Right ventricle myocardium superior (tissue), 1 donor: ENCODE measurements at places on chromosomes 7 and 10. TPM values are rescaled to one million over a fixed set of nuclear protein-coding genes. Genes with fewer than 3 reads are reported as not detected.

DNA sequence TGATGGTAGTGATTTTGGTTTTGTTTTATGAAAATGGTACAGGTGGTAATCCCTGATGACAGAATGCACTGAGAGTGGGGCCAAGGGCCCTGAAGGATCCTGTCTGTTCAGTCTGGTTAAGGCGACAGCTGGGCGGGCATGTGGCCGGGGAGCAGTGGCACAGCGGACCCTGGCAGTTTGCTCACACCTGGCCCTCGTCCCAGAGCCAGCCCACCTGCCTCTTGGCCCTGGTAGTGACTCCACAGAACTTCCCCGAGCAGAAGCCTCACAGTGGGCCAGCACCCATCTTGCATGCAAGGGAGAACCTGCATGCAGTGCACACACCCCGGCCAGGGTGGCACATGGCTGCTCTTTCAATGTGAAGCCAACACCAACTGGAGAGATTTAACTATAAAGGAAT, 82.8 kb downstream of the ALOX5 start:
- DNase-seq = no peak

DNA sequence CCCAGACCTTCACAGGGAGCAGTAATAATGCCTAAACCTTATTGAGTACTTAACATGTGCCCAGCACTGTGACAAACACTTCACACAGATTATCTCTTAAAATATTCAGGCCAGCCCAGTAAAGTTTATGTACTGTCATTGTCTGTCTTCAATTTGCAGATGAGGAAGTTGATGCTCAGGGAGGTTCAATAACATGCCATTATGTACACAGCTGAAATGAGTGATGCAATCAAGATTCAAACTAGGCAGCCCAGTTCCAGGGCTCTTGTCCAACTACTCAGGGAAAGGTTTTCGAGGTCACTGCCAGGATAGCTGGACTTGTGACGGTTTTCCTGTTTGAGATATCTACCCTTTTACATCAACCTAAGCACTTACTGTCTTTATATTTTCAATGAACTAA, 56.1 kb downstream of the AUTS2 start:
- DNase-seq = no peak

ADARB2 gene
- total RNA-seq = not detected

GRCh38 chr10:63391812-63392211, 74.0 kb downstream of the JMJD1C start:
- no peak for DNase-seq

GRCh38 chr7:77426052-77426404, 9.9 kb upstream of the GSAP start:
- no peak for DNase-seq

- DNase-seq = no peak
Measured at GRCh38 chr10:77619964-77620703, 17.5 kb downstream of the KCNMA1 start.

DNA sequence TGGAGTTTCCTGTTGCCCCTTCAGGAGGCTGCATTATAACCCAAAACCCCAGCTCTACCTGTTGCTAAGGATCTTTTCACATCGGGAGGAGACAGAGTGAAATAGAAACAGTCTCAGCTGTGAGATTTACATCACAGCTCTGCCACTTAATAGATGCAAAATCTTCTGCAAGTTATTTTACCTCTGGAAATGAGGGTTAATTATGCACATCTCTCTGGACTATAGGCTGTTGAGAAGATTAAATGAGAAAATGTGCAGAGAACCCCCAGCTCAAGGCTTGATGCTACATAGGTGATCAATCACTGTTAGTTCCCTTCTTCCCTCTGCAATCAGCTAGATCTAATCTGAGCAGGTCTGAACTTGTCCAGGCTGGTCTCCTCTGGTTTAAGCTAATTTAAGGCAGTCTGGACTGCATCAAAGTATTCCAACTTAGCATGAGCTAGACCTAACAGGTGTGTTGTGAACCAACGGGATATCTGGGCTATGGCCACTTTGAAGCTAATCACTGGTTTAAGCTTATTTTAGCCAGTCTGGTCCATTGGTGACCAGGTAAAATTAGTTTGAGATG, 8.9 kb upstream of the LRRC18 start:
- no peak for DNase-seq

GPR22 gene
- total RNA-seq = 36.4 TPM

DNA sequence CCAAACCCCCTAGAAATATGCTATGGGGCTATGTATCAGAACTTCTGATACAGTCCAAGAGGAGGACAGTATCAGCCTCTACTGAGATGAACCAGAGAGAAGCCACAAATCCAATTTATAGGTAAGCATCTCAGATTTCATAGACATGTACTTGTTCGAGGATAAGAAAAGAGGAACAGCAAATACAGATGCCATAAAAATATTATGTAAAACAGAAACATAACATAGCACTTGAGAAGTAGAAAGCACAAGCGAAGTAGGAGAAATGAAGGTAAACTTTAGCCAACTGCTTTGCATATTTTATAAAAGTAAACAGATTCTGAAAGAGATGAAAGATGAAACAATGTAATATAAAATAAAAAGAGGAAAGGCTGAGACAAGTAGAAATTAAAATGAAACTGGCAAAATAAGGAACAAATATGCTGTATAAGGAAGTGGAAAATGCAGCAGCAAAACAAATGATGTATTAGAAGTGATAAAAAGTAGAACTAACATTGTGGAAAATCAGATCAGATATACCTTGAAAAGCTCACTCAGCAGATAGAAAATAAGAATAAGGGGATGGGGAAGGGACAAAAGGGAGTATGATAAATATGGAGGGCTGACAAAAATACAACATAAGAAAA, 135.1 kb downstream of the SKAP2 start:
- DNase-seq = no peak

GRCh38 chr10:118966076-118966849, 63.3 kb upstream of the NANOS1 start:
- peak; percentile 54 for DNase-seq

GRCh38 chr7:94003446-94004023, 620 bp downstream of the BET1 start:
- no peak for DNase-seq

- DNase-seq = no peak
Measured at GRCh38 chr10:127168261-127168660, 28.1 kb downstream of the INSYN2A start.

GRCh38 chr10:100267239-100268104, at the start of gene CWF19L1:
Gene CWF19L1, minus strand, starts transcription at chr10:100267638. Its CDS starts 45 bp downstream, at chr10:100267593.
- peak; percentile 92 for DNase-seq

- no peak for DNase-seq
Measured at GRCh38 chr7:76259124-76260093, 43.1 kb upstream of the HSPB1 start.

DNA sequence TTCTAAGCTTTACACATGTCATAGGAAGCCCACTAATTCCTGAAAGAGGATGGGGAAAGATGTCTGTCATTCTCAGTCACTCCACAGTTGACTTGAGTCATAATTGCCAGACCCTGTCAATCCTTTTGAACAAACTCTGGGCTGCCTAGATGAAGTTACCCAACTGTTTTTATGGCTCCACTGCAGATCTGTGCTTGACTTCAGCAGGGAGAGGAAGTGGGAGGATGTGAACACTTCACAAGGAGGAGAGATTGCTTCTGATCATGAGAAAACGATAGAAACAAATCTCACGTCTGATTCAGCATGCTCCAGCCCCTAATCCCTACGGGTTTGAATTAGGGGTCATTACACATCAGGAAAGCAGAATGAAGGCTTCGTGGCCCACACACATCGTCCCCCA, 596.6 kb upstream of the CELF2 start:
- DNase-seq = no peak

CCM2 gene
- 30.3 TPM for total RNA-seq

DNA sequence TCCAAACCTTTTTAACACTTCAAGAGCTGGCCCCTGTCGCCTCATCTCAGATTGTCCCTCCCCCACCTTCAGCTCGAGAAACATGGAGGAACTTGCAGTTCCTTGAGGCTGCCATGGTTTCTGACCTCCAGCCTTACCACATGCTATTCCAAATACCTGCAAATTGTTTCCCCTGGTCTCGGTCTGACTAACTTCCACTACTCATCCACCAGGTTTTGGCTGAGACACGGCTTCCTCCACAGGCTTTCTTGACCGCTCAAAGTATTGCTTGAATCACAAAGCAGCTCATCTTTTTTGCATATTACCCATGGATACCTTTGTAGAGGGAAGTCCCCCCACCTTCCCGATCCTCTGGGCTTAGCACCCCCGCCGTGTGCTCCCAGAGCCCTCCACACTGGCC, 5.2 kb upstream of the SAMD8 start:
- no peak for DNase-seq

CTAGE8 gene
- 0.32 TPM for total RNA-seq

DNA sequence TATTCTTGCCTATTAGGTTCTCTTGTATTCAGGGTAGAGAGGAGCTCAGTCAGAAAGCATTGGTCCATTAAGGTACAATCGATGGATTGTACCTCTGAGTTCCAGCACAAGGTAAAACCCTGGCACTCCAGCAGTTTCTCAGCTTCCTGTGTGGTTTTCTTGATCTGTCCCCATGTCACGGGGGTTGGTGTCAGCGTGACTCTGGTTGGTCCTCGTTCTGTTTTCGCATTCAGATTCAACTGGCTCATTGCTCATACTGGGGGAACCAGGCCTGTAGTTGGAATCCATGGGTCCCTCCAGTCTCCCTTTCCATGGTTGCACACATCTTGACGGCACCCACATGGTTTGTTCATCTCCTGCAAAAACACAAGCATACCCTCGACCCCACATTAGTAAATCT, 32.7 kb upstream of the RASGEF1A start:
- DNase-seq = no peak

GRCh38 chr7:131066635-131067034, 261.0 kb upstream of the MKLN1 start:
- no peak for DNase-seq

GRCh38 chr10:68665841-68666240, 55.2 kb upstream of the CCAR1 start:
- DNase-seq = no peak

DYDC2 gene
- not detected for total RNA-seq

DNA sequence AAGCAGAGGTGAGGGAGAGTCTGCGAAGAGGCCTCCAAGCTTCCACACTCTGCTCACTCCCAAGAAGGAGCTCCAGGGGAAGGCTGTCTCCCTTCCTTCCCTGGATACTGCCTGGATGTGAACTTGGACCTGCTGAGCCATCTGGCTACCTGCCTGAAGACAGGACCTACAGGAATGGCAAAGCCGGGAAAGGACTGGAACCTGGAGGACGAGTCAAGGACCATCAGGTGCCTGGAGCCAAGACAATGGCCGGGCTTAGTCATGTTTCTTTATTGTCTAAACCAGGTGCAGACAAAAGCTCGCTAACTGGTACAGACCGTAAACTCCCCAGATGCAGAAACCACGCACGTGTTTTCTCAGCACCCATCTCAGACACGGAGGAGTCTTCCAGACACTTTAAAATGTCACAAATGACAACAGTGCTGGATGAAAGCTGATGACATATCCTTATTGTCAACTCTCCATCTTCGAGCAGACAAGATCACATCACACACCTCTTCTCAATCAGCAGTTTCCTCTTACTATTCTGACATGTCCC, 12.1 kb downstream of the ASB13 start:
- no peak for DNase-seq

DNA sequence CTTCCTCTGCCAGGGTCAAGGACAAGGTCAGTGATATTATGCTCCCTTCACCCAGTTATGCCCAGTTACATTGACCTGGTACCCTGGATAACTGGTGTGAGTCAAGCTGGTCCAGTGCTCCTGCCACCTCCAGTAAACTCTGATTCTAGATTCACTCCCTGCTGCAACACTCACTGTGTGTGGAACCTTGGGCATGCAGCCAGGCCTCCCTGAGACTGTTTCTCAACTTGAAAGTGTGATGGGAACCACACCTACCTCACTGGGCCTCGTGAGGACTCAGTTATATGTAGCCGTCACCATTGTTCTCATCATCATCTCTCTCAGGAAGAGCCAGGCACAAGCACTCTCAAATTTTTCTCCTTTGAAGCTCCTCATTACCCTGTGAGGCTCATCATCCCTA, 935 bp upstream of the ZNF736 start:
- DNase-seq = no peak

DNA sequence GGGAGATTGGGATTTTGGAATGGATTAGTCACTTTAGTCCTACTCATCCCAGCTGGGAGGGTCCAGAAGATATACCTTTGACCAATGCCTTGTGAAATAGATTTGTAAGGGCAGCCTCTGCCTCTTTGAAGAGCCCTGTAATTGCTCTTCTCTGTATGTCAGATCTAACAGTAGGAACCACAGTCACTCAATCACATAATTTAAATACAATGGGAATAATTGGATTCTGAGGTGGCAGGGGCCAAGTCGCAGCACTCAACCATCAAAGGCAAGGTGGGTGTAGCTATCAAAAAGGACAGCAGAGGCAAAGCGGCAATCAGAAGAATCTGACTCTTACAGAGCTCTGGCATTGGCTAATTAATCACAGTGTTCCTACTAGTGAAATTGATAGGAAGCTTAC, 650.9 kb upstream of the ANKRD30A start:
- DNase-seq = no peak

GRCh38 chr10:33664070-33664469, 329.6 kb upstream of the NRP1 start:
- DNase-seq = no peak

DNA sequence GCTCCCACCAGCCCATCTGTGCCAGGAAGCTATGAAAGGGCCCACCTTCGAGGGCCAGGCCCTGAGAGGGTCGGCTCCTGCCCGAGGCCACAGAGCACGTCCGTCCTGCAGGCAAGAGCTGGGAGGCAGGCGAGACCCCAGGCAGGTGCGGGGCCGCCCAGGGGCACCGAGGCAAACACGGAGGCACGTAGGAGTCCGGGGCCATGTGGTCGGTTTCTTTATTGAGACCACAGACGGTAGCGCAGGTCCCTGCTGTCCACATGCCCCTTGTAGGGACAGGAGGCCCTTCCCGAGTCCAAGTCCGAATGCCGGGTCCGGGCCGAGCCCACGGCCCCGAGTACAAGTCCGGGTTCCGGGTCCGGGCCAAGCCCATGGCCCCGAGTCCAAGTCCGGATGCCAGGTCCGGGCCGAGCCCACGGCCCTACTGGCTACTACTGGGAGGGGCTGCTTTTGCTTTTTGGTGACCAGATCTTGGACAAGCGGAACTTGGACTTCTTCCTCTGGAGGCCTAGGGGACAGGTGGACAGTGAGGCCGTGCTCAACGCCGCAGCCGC, 25.0 kb downstream of the MICALL2 start:
- no peak for DNase-seq

- no peak for DNase-seq
Measured at GRCh38 chr10:7967035-7967434, 87.5 kb upstream of the GATA3 start.

DNA sequence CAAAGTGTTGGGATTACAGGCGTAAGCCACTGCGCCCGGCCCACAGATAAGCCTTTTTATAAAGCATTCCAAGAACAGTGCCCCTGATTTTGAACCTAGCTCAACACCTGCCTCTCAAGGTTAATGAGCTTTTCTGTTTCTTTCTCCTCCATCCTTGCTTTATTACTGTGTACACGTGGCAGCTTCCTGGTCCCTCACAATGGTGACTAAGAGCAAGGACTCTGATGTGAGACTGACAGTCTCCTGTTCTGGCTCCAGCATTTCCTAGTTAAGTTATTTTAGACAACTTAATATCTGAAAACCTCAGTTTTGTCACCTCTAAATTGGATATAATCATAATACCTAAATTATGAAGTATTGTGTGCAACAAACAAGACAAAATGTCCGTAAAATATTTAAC, 9.9 kb downstream of the HABP2 start:
- no peak for DNase-seq
